ENCODE measurements at places on chromosomes 13 and 19.

- DNase-seq: no peak
These were observed 45.0 kb upstream of the IL17D start for GRCh38 chr13:20658451-20659040.

- no peak for DNase-seq
These were observed 9.6 kb upstream of the SBNO2 start for GRCh38 chr19:1183543-1184172.

GRCh38 chr19:53102756-53103233 is 427 bp downstream of the ZNF160 start:
- peak; percentile 38 for DNase-seq

DNA sequence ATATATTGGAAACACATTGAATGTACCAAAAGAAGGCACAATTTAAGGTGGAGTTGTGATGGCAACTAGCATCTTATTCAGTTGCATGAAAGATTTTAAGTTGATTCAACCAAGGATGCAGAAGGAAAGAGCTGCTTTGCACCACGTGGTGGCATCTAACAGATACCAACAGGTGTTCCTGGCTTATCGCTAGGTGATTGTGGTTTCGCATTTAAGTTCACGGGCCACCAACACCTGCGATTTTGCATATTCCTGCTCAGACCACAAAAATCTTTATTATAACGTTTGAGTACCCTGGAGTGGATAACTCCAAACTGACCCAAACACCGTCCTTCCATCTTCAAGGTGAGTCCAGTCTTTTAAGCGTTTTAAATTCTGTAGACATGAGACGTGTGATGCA is 45.3 kb downstream of the RGCC start:
- peak; percentile 33 for DNase-seq

- no peak for DNase-seq
These were observed 119.7 kb downstream of the PCCA start for GRCh38 chr13:100208626-100209025.

DNA sequence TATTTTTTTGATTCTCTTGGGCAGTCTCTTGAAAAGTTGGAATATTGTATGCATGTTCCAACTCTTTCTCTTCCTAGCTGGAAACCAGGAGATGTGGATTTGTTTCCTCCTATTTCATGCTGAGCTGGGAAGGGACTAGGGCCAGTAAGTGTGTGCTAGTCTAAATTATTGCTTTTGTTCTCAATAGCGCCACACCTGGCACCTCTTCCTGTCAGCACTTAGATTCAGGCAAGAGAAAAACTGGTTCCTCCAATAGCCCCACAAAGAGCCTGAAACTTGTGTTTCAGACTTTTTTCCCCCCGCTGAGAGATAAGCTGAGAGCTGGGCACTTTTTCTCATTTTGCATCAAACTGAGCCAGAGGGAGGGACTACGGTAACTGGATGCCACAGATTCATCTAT is 353.4 kb downstream of the OLFM4 start:
- DNase-seq: no peak

GRCh38 chr19:36986601-36987000 is 70.5 kb downstream of the ZNF568 start:
- DNase-seq: no peak

- DNase-seq: no peak
These were observed 271.1 kb upstream of the MAB21L1 start for GRCh38 chr13:35747594-35747993.

DNA sequence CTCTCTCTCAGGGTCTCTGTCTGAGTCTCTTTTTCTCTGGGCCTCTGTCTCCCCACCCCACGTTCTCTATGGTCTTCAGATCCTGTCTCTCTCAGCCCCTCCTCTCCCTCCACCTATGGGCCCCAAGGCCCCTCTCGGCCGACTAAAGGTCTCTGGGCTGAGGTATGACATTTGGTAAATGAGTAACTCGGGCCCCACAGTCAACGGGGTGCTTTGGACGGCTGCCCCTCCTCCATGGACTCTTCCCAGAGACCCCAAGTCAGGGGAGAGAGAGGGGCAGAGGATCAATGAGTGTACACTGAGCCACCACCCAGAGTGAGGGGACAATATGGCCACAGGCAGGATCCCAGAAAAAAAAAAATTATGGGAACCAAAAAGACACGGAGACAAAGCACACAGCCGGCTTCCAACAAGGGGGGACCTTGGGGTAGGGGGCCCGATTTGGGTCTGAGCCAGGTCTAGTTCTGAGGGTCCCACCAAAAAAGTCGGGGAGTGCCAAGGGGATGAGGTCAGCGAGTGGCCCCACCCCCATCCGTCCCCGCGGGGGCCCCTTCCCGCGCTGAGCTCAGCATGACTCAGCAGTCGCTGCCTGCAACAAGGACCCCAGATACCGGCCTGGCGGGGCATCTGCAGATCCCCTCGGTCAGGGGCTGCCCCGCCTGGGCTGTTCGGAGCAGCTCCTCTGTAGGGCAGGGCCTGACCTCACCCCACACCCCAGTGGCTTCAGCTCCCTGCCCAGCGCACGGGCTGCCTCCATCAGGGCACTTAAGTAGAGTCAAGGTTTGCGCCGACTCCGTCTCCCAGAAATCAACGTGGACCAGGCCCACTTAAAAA is 1.5 kb upstream of the FTL start:
- DNase-seq: no peak

- DNase-seq: peak; percentile 50
These were observed 94.5 kb downstream of the GNG7 start for GRCh38 chr19:2607712-2608601.

GRCh38 chr19:2374808-2375207 is 14.7 kb downstream of the TMPRSS9 start:
- DNase-seq: no peak

DNA sequence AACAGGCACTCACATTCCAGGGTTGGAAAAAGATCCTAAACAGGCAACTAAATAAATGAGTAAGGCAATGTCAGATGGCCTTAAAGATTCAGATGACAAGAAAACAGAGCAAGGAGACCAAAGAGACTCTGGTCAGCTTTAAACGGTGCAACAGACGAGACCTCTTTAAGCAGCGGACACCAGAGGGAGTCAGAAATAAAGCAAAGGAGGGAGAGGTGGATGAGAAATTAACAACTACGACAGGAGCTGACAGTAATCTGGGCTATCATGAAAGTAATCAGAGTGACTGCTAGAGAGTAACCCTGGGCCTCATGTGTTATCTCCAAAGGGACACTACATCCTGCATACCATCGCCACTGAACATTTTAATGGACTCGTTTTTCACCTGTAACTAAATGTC is 1.1 kb downstream of the ZNF550 start:
- DNase-seq: no peak

DNA sequence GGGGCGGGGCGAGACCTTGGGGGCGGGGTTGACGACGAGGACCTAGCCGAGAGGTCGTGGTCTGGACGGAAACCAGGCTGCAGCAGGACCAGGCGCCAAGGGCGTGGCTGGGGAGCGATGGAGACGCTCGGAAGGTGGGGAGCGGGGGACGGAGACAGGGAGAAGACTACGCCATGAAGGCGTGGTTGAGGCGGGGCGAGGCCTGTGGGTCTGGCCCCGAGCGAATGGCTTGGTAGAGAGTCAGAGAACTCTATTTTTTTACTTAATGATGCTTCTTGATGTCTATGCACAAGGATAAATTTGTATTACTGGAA is 674 bp upstream of the FBXL12 start:
- DNase-seq: no peak

DNA sequence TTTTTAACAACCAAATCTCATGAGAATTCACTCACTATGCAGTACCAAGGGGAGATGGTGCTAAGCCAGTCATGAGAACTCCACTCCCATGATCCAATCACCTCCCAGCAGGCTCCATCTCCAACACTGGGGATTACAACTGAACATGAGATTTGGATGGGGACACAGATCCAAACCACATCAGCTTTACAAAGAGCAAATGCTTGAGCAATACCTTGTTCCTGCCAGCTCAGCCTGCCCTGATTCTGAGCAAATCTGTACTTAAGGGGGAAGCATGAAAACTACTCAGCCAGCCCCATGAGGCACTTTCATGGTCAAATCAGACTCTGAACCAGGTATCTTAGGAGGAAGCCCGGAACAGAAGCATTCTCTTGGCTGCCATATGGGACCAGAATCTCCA is 259.9 kb downstream of the TBC1D4 start:
- DNase-seq: no peak

- peak; percentile 43 for DNase-seq
These were observed 3.6 kb upstream of the KCNN4 start for GRCh38 chr19:43784241-43784980.

- DNase-seq: no peak
These were observed 71.8 kb downstream of the CDADC1 start for GRCh38 chr13:49319551-49319950.

GRCh38 chr19:46697204-46697960 is 19.5 kb downstream of the PRKD2 start:
- DNase-seq: no peak

GRCh38 chr19:53333066-53333462 is 485 bp upstream of the ZNF845 start:
- no peak for DNase-seq

DNA sequence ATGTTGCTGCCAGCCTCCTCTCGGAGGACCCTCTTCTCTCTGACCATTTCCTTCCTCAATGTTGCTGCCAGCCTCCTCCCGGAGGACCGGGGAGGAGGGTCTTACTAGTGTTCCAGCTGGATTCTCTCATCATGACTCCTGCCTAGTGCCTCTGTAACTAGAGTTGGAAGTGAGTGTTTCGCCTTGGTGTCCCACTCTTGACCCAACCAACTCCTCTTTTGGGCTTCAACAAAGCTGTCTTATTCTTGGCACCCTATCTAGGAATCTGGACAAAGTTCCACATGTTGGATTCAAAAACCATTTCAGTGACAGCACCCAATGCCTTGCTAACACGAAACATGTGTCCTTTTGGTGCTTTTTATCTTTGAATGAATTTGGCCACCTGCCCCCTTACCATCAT is 165.4 kb downstream of the GPC5 start:
- no peak for DNase-seq

DNA sequence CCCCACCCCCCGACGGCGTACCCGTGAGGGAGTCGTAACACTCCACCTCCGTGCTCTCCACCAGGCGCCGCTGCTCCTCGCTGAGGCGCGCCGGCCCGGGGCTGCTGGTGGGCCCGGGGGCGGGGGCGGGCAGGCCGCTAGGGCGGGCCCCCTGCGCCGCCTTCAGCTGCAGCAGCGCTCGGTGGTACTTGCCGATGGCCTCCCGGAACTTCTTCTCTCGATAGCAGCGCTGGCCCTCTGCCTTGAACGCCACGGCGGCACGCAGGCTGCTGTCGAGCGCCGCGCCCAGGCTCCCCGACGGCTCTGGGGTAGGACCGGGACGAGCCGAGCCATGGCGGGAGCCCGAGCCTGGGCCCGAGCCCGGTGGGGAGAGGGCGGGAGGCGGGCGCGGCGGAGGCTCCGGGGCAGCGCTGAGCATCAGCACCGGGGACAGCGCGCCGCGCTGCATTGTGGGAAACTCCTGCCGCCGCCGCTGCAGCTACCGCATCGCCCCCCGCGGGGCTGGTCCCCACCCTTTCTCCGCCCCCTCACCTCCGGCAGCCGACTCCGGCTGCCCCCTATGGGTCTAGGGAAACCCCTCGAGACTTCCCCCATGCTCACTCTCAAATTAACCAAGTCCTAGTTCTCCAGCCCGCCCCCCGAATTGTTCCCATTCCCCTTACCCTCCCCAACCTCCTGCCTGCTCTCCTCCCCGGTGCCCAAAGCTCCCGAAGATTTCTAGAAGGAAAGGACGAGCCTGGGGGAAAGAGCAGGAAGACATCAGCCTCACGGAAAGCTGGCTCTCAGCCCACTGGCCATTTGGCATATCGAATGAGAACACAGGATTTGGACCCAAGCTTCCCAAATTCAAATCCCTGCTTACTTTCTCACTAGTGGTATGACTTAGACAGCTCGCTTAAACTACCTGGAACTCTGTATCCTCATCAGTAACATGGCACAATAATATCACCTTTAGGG is at the start of gene TTC9B:
TTC9B (minus strand) TSS at position 451 of the 957 bp plus-strand sequence; CDS start at position 448, 3 bp downstream.
- peak; percentile 38 for DNase-seq

- DNase-seq: no peak
These were observed 1575.5 kb upstream of the SPRY2 start for GRCh38 chr13:81916461-81916860.

GRCh38 chr19:12166626-12167025 is 3.7 kb downstream of the ZNF136 start:
- DNase-seq: no peak

GRCh38 chr19:13734751-13735150 is 29.6 kb upstream of the MRI1 start:
- DNase-seq: no peak

DNA sequence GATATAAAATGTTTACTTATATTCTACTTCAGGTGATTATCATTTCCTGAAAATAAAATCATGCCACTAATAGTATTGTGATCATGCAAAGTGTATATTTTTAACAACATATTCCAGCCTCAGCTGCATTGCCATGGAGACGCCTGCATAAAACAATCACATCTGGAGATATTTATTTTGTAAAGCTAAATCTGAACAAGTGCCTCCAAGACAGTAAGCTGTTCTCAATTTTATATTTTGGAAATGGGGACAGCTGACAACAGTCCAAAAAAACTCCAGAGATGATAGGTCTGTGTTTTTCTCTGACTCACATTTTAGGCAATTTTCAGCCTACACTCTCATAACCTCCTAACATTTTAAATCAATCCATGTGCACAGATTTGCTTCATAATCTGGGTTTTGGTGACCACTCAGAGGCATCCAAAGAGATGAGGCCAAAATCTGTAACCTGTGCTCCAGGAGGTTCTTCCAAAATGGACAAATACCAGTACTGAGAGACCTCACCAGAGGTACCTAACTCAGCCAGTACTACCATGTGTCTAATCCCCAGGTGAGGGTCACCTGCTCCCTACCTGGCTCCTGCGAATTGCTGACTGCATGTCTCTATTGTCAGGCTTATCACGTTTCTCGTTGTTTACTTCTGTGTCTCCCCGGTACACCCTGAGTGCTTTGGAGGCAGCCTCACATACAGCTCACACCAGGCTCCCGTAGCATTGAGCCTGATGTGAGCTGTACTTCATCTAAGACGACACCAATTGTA is 62.7 kb downstream of the COL4A1 start:
- DNase-seq: no peak

GRCh38 chr13:98353750-98354149 is 176.7 kb upstream of the RNF113B start:
- DNase-seq: no peak

DNA sequence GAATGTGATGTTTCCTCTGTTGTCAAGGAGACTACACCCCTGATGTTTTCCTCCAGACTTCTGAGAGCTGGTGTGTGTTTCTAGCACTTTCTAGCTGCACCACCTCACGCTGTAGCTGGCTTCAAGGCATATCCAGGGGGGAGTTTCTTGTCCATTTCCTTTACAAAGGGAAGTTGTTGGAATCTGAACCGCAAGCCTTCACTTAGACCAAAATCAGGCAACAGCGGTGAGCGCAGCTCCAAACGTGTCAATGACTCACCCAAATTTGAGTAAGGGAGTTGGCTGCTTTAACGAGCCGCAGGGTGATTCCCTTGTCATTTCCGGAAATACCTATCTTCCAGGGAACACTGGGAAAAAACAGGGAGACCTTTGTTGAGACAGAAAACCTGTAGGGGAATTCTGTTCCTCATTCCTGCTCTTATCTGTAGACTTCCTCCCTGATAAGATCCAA is 2.5 kb downstream of the LDLR start:
- DNase-seq: no peak

GRCh38 chr13:103161476-103161875 is 95.3 kb upstream of the SLC10A2 start:
- no peak for DNase-seq

GRCh38 chr19:2372076-2372612 is 12.1 kb downstream of the TMPRSS9 start:
- no peak for DNase-seq

- no peak for DNase-seq
These were observed 21.2 kb upstream of the GTF3A start for GRCh38 chr13:27403203-27403678.
